GM23248 (cell line): ENCODE measurements at places on chromosomes 3 and 15. TPM values are rescaled to one million over a fixed set of nuclear protein-coding genes. Genes with fewer than 3 reads are reported as not detected.

GRCh38 chr15:58309963-58310928, 121.5 kb upstream of the LIPC start:
- no peak overlapping the region for H3K4me3 ChIP-seq
- peaks cover 21% of the 10 kb centered on the region for H3K4me1 ChIP-seq
- no peaks in the 10 kb centered on the region for H3K36me3 ChIP-seq
- H3K27ac ChIP-seq = no peak overlapping the region

The CD200 gene
- polyA plus RNA-seq = 0.18 and 0.20 TPM in 2 replicates

DNA sequence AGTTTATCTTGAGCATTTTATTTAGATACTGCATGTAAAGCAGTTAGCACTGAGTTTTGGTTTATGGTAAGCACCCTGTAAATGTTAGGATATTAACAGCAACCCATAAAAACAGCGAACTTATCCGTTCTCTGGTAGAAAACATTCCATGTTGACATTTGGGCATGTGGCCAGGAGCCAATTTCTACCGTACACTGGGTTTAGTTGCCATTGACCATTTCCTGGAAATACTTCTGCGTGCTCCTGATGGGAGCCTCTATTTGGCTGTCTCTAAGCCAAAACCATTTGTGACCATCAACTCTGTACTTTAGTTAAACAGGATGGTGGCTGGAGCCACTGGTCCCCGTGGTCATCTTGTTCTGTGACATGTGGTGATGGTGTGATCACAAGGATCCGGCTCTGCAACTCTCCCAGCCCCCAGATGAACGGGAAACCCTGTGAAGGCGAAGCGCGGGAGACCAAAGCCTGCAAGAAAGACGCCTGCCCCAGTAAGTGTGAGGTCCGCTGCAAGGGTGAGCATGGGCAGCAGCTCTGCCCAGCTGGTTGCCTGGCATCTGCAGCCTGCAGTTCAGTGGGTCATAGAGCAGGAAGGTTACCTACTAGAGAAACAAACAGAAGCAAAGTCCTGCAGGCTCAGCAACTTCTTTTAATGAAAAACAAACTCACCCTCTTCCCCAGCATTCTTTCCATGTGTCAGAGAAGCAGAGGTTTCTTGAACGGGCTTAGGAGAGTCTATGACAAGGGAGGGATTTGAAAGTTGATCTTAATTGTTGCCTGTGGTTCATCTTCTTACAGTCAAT, 7.1 kb downstream of the THBS1 start:
- peak overlapping the region; percentile 74 for H3K4me3 ChIP-seq
- H3K27me3 ChIP-seq = no peaks in the 10 kb centered on the region
- peaks cover 95% of the 10 kb centered on the region for H3K36me3 ChIP-seq
- peak; percentile 64 for DNase-seq
- no peaks in the 10 kb centered on the region; the same call in 1 of the 2 replicates for H3K4me1 ChIP-seq

The NANOGP8 gene
- polyA plus RNA-seq = not detected in 2 replicates

The MCF2L2 gene
- polyA plus RNA-seq = 0.03 TPM in 1 of 2 replicates, not detected in the other

The ITGA11 gene
- 312 TPM in 2 replicates for polyA plus RNA-seq

DNA sequence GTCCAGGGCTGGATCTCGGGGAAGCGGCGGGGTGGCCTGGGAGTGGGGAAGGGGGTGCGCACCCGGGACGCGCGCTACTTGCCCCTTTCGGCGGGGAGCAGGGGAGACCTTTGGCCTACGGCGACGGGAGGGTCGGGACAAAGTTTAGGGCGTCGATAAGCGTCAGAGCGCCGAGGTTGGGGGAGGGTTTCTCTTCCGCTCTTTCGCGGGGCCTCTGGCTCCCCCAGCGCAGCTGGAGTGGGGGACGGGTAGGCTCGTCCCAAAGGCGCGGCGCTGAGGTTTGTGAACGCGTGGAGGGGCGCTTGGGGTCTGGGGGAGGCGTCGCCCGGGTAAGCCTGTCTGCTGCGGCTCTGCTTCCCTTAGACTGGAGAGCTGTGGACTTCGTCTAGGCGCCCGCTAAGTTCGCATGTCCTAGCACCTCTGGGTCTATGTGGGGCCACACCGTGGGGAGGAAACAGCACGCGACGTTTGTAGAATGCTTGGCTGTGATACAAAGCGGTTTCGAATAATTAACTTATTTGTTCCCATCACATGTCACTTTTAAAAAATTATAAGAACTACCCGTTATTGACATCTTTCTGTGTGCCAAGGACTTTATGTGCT, 527 bp downstream of the B2M start:
- peaks cover 16% of the 10 kb centered on the region for H3K36me3 ChIP-seq
- peaks cover 16% of the 10 kb centered on the region for H3K4me1 ChIP-seq
- peak; percentile 74 for DNase-seq
- peak overlapping the region; percentile 96 for H3K27ac ChIP-seq

The HERC2 gene
- polyA plus RNA-seq = 25.6 and 28.7 TPM in 2 replicates

- no peak overlapping the region for H3K4me3 ChIP-seq
- H3K4me1 ChIP-seq = peaks cover 27% of the 10 kb centered on the region
- no peak for DNase-seq
- no peaks in the 10 kb centered on the region for H3K27me3 ChIP-seq
Observed at GRCh38 chr3:5292512-5292911, 105.0 kb downstream of the EDEM1 start.

- H3K4me1 ChIP-seq = peaks cover 60% of the 10 kb centered on the region
- DNase-seq = peak; percentile 61
- H3K27ac ChIP-seq = peak overlapping the region; percentile 95
- H3K27me3 ChIP-seq = no peaks in the 10 kb centered on the region
- H3K36me3 ChIP-seq = peaks cover 17% of the 10 kb centered on the region; the same call in 1 of the 2 replicates
Observed at GRCh38 chr3:123751433-123751832, 132.7 kb downstream of the MYLK start.

DNA sequence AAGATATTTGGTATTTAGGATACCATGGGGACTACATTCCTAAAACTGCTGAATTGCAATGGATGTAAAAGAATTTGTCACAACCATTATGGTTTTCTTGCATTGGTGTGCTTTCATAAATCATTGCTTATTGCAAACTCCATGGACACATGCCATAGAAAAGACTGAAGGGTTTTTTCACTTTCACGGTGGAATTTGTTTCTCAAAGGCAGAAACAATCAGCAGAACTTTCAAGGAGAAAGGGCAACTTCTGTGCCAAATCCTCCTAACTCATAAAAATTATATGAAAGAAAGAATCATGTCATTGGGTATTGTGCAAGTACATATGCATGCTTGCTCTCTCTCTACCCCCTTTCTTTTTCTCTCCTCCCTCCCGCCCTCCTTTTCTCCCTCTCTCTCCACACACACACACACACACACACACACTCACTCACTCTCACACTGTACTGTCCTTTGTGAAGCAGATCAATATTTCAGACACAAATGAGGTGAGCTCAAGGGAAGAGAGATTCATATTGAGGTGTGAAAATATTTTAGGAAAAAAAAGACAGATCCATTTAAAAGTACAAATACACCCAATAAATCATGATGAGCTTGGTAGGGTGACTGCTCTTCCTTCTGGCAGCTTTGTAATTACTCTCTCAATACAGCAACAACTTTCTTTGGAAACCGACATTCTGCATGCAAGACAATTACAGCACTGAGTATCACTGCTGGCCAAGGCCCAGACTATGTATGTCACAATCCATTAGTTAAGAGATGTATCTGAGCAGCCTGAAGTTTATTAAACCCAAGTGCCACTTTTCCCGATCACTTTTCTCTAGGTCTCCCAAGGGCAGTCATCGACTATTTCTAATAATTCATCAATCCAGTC, 492.6 kb downstream of the TUSC7 start:
- no peaks in the 10 kb centered on the region for H3K36me3 ChIP-seq
- no peaks in the 10 kb centered on the region for H3K4me1 ChIP-seq
- H3K4me3 ChIP-seq = no peak overlapping the region
- DNase-seq = peak; percentile 4

The INKA1 gene
- 7.2 and 7.9 TPM in 2 replicates for polyA plus RNA-seq
